ENCODE measurements at places on chromosomes 5 and 9.

- no peak for DNase-seq
Observed at GRCh38 chr5:36741128-36741527, 134.7 kb downstream of the SLC1A3 start.

DNA sequence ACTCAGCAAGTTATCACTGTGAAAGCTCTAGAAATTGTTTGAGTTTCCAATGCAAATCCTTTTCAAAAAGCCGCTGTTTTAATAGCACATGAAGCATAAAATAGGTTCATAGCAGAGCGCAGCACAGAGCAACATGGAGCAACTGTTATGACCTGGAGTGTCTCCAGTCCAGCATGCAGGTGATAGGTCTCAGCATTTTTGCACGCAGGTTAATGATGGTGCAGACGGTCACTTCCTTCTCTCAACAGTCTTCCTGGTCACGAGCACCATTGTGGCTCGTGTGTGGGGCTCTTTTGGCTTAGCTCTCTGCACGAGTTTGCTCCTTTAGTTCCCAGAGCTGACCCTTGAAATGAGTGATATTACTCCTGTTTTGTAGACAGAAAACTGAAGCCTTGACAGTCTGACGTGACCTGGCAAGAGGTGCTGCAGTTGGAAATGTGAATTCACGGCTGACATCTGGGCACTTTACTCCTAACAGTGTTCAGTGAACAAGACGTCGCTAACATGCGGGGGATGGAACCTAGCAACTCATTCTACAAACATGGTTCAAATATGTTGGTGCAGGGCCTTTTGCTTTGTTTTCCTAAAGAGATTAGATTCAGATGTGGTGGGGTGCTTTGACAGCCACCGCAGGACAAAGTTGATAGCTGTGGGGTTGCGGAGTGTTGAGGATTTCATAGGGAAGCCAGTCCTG lies 10.0 kb downstream of the TENT4A start:
- DNase-seq, result no peak

- DNase-seq, result no peak
Observed at GRCh38 chr5:173720953-173721600, 104.6 kb upstream of the BOD1 start.

DNA sequence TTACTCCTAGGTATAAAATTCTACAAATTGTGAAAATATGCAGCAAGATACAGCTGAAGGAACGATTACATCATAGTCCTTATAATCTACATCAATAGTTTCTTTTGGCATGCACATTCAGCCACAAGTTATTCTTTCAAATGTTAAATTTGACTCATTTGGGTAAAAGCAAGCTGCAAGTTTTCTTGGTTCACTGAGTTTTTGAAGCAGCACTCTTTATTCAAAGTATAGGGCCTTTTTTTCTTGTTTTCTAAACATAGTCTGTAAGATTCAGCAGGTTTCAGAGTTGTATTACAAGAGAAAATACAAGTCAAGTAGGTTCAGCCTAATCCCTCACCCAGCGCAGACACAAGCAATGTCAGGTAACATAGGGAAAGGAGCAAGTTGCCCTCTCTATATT lies 981.5 kb downstream of the PTPRD start:
- DNase-seq, result no peak

DNA sequence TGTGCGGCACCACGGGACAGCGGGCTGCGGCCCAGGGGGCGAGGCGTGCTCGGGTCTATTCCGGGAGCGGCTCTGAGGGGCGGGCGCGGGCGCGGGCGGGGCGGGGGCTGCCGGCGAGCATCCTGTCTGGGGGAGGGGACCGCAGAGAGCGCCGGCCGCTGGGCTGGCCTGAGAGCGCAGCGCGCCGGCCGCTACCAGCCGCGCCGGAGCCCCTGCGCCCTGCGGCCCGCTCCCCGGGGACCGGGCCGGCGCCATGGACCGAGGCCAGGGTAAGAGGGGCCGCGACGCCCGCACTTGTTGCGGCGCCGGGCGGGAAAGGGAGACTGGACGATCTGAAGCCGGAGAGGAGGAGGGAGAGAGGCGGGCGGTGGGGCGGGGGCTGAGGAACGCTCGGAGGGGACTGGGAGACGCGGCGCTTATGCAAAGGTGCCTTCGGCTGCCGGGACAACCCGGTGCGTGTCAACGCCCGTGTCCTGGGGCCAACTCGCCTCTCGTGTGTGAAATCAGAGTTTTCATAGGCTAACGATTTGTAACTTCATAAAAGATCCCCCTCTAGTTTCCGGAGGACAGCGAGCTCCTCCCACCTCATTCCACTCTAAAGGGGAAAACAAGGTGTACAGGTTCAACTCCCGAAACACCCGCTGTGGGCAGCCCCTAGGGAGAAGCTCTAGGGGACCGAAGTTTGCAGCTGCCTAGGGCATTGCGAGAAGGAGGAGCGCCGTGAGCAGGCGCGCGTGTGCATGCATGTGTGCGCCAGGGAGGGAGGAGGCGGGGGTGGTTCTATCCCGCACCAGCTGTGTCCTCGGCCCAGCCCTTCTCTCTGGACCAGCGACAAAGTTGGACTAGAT lies at the start of gene AFAP1L1:
Gene AFAP1L1 (plus strand): TSS at position 144 of the 848 bp plus-strand sequence. CDS start 110 bp downstream, at position 254.
- DNase-seq, result peak; percentile 11

DNA sequence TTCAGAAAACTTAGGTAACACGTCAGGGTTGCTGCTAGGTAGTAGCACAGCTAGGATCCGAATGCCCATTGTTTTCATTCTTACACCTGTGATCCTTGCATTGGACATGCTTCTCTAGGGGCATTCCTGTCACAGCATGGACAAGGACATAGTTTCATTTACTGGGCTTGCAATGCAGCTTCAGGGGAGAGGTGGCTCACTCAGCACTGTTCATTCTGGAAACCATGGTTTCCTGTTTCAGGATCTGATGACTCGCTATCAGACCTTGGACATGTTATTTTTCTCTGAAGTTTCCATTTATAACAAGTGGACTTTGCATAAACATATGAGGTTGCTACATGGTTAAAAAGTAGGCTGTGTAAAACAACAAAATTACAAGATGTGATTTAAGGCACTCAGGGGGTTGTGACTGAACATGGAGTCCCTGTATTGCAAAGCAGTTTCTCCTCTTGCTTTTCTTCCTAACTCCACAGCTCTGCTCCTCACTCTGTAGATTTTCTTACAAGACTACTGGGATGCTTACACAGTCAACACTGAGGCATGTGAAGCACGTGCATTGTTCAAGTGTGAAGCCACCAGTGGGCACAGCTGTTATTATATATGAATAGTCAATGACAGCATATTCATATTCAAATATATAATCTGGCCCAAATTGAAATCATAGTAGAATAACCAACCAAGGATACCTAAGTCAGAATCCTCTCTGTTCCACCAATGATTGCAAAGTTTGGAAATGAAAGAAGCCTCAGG lies 66.1 kb upstream of the STK32A start:
- no peak for DNase-seq

DNA sequence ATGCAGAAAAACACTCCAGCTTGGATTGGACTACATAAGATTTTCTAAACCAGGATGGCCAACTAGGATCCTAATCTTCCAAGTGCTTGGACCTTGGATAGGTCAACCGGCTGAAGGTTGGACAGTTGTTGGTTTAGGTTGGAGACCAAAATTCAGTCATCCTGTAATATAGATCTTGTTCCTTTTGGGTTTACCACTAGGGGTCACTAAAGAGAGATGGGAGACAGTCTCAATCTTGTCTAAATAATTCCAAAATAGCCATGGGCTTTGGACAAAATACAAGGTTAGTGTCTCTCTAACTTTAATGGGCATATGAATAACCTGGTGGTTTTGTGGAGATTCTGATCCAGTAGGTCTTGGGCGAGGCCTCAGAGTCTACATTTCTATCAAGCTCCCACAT lies 148.7 kb upstream of the ERCC6L2 start:
- no peak for DNase-seq

DNA sequence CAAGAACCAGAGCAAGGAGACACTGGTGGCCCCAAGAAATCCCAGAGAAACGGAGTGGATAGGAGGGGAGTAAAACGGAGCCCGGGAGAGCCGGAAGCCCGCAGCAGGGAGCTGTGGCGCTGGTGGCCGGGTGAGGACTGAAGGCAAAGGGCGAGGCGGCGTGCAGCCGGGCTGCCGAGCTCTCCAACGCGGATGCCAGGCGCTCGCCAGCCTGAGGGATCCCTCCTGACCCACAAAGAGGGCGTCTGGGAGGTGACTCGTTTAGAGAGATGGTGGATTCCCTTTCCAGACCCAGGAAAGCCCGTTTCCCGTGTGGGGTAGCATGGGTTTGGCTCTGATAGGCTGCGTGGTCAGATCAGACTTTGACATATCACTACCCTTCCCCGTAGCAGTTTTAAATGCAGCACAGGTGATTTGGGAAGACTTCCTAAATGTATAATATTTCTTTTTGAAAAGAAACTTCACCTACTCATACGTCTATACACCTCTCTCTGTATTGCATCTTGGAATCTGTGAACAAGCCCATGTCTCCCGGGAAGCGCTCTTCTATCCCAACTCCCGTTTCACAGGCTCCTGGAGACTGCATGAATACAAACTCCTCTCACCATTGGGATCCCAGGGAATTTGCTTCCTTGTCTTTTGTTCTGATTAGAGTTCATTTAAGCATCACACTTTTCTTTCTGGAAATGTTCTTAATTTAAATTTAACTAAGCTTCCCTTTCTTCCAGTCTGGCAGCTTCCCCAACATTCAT lies 158.1 kb downstream of the C9orf152 start:
- DNase-seq, result no peak

DNA sequence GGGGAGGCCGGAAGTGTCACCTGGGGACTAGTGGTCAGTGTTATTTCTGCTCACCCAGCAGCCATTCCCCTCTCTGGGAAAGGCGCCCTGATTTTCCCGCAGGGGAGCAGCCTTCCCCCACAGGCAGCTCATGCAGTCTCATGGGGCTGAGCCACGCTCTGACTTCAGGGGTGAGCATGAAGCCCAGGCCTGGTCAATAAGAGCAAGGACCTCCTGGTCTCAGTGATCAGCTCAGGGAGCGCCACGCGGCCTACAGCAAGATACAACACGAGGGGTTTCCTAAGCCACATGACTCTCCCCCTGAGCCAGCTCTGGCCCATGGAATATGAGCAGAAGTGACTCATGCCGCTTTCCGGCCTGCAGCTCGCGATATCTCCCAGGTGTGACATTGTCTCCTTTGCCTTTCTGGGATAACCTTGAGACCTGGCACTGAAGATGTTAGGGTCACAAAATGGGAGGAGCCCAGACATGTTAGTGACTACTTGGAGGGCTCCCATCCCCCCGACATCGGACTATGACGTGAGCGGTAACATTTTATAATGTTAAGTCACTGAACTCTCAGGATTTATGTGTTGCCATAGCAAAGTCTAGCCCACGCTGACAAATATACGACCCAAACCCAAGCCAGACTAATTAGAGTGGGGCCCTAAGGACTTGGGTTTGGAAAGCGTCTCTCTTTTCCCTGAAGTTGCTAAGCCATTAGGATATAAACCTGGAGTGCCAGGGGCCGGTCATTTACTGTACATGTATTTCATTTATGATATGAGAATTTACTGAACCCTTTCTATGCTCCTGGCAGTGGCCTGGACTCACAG lies 46.5 kb upstream of the GFPT2 start:
- DNase-seq, result no peak

DNA sequence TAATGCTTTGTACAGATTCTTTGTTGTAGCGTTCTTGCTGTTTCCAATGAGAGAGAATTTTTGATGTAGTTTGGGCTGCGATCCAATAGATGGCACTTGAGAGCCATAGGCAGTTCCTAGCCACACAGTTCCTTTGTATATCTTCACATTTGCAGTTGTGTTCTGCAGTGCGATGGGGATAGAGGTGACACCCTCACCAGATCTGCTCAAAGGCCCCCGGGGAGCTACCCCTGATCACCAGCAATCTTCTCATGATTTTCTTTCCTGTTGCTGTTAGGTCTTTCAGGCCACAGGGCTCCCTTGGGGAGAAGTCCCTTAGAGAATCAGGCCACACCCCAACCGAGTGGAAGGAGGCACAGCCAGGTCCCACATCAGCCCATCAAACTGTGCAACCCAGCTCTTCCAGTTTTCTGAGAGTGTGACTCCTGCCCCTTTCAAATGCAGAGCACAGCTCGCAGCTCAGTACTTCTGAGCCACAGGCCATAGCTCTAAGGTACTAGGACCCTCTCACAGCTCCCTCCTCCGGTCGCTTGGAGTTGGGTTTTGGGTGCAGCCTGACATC lies 353.7 kb downstream of the SLCO4C1 start:
- DNase-seq, result no peak

DNA sequence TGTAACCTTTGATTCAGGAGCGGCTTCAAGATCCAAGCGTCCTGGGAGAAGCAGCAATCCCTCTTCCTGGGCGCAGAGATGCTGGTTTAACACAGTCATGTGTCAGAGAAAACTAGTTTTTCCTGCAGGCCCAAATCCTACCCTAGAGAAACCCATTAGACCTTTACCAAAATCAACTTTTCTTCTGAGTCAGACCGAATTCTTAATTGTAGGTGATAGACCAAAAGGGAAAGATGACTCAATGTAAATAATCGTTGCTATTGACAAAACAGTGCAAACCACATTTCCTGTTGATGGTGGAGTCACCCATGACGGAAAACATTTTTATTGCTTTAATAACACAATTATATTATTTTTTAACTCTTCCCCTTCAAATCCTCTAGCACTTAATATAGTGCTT lies 40.1 kb downstream of the SLC1A1 start:
- no peak for DNase-seq

DNA sequence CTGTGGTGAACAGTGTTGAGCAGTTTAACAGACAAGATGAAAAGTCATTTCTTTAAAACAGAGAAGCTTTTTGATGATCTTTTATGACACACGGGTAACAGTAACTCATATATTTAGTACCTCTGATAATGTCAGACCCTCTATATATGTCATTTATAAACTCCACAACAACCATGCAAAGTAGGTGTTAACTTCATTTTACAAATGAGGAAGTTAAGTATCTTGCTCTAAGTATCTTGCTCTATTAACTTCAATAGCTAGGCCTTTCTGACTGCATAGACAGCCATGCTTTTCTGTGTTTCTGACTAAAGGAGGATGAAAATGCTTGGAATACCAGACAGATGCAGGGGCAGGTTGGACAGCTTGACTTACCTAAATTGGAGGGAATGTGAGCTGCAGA lies 1.8 kb downstream of the NUDT2 start:
- DNase-seq, result no peak

- DNase-seq, result no peak
Observed at GRCh38 chr5:138182808-138183207, 3.9 kb downstream of the KIF20A start.

- peak; percentile 43 for DNase-seq
Observed at GRCh38 chr9:36407122-36407723, 7.2 kb upstream of the RNF38 start.

DNA sequence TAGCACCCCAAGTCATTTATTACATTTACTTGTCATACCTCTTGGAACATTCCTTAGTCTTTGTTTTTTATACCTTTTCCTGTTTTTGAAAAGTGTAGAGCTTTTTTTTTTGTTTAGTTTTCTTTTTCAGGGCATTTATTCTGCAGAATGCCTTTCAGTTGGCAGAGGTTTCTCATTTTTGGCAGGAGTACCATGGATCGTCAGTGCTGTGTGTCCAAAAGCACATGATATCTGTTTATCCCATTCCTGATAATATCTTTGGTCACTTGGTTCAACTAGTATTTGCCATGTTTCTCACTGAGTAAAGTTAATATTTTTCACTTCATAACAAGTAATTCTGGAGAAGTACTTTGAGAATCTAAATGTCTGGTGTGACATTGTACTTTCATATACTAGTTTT lies 10.7 kb downstream of the OGN start:
- no peak for DNase-seq

- no peak for DNase-seq
Observed at GRCh38 chr5:158957196-158957595, 142.5 kb downstream of the EBF1 start.

GRCh38 chr5:146533882-146534281 lies 17.9 kb upstream of the GPR151 start:
- no peak for DNase-seq

GRCh38 chr9:130530938-130531337 lies 48.4 kb upstream of the FUBP3 start:
- no peak for DNase-seq

Data from stimulated activated CD4-positive, alpha-beta T cell treated with anti-CD3 and anti-CD28 coated beads, Interleukin-1b, Interleukin-23, amount 100 ng/mL, for 4 hours (primary cell).